ENCODE measurements at places on chromosomes 2 and 18.

- DNase-seq, result no peak
Measured at GRCh38 chr2:105329561-105330495, at the start of gene TGFBRAP1. Gene TGFBRAP1 (minus strand): TSS chr2:105329735. CDS start chr2:105308301, 21,434 bp downstream.

- no peak for DNase-seq
Measured at GRCh38 chr2:235471186-235471747, 22.6 kb upstream of the AGAP1 start.

GRCh38 chr18:55479656-55480420, 108.2 kb downstream of the TCF4 start:
- no peak for DNase-seq

DNA sequence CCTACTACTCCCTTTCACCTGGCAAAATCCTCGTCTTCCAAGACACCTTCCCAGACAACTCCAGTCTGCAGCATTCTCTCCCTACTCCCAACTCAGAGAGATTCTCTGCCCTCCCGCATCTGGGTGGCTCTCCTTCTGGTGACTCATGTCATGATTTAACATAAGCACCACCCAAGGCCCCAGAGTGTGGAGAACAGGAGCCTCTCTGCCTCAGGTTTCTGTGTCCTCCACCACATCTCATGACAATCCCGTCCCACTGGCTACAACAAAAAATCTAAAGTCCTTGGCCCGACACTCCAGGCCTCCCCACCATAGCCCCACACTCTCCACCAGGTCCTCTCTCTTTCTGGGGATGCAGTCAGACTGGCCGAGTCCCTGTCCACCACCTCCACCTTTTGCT, 197.1 kb downstream of the BCL11A start:
- DNase-seq, result no peak

- no peak for DNase-seq
Measured at GRCh38 chr2:134304394-134305108, 50.7 kb downstream of the MGAT5 start.

GRCh38 chr2:64457524-64457923, 3.6 kb downstream of the LGALSL start:
- DNase-seq, result no peak

DNA sequence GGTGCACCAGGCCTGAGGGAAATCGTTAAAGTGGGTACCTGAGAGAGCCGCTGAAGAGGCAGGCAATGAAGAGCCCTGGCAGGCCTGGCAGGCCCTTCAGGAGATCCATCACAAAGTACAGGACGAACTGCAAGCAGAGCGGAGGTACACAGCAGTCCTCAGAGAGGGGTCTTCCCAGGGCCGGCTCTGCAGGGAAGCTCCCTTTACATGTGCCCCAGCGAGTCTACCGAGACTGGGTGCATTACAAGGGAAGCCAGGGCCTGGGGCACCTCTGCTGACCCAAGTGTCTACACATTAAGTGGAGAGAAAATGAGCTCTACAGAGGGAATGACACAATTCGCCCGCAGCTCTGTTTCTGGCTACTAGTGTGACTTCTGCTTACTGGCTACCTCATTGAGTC, 8.1 kb upstream of the ATRAID start:
- no peak for DNase-seq

GRCh38 chr2:226282151-226282550, 517.5 kb downstream of the IRS1 start:
- DNase-seq, result no peak

- DNase-seq, result no peak
Measured at GRCh38 chr2:59568461-59568860, 985.0 kb downstream of the BCL11A start.

DNA sequence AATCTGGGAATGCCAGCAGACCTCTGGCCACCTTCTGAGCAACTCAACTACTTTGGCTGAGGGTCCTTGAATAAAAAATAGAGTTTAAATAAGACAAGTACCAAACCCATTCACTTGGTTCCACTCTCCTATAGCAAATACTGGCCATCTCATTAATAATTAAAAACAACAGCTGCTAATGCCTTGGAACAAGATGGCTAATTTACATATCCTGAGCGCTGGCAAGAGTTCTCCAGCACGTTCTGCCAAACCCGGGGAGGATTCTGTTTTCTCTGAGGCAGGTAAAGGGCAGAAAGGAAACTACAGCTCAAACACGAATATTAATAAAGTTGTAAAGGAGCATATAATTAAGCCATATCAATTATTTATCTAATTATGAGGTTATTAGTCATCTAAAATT, 1123.7 kb downstream of the TDRD15 start:
- no peak for DNase-seq

DNA sequence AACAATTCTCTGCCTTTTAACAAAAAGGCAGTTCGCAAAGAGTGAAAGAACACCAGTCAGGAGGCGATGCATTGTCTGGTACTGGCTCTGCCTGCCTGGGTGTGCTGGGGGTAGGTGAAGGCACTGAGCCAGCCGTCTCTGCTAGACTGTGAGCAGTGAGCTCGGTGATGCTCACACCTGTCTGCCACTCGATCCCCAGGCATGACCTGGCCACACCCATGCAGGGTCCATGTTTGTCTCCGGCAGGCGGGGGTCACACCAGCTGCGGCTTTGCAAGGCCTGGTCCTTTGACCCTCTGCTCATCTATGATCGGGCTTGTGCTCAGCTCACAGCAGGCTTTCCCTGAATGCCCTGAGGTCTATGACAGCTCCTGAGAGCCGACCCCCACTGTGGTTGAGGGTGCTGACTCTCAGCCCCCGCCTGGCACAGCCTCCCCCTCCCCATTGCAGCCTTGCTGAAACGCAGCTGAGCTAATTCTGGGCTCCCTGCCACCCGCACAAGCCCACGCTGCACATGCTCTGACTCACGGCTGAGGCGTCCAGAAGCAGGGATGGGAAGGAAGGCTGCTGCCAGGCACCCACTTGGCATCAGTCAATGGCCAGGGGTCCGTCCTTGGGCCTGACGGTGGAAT, 23.7 kb downstream of the CRACDL start:
- peak; percentile 76 for DNase-seq

GRCh38 chr18:9433671-9434121, 41.6 kb upstream of the RALBP1 start:
- DNase-seq, result no peak

GRCh38 chr18:25621144-25621543, 269.2 kb upstream of the ZNF521 start:
- no peak for DNase-seq

DNA sequence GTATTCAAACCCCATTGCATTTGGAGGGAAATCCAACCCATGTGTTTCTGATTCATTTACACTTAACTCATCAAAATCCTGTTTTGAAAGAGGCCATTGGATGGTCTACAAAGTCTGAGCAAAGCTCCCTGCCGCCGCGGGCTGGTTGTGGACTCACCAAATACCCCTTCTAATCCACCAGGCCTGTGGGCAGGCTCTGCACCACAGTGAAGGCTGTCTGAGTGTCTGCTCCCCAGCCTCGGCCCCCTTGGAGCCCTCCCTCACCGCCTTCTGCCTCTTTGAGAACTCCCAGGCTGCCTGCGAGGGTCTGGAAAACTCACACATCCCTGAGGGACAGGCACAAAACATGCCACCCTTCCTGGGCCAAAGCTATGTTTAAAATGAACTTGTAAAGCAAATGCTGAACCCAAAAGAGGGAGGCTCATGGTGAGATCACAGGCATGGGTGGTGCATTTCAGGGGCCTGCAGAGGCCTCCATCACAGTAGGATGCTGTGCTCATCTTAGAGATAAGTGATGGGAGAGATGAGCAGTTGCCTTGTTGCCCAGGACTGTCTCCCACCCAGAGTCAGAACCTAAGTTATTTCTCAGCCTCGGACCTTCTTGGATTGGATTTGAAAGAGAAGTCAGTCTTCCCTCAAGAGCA, 225.0 kb downstream of the CYP26B1 start:
- DNase-seq, result no peak

- DNase-seq, result no peak
Measured at GRCh38 chr18:41457765-41458326, 497.2 kb upstream of the PIK3C3 start.

GRCh38 chr2:228986961-228987360, 284.1 kb downstream of the PID1 start:
- no peak for DNase-seq

GRCh38 chr18:23837591-23837990, 148.3 kb downstream of the LAMA3 start:
- peak; percentile 60 for DNase-seq
